ENCODE measurements at places on chromosomes 3 and 15.

GRCh38 chr15:63602595-63602994, 5.4 kb downstream of the FBXL22 start:
- DNase-seq, result no peak

- no peak for DNase-seq
These were observed 5.3 kb downstream of the SNX22 start for GRCh38 chr15:64156652-64157331.

DNA sequence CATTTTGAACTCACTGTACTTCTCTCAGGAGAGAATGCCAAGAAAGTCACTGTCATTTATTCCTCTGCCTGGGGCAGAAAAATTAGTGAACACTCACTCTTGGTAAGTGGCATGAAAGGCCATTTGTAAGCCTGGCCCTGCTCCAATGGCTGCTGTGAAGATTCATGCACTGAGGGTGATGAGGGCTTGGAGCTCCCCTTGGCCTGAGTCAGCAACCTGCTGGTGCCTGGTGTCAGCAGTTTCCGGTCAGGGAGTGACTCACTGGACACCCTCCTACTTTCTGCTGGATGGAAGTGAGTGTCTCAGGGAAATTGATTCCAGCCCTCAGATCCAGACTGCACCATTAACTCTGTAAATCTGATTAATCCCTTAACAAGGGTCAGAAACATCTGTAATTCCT, 37.6 kb downstream of the TRA2B start:
- DNase-seq, result peak; percentile 21

DNA sequence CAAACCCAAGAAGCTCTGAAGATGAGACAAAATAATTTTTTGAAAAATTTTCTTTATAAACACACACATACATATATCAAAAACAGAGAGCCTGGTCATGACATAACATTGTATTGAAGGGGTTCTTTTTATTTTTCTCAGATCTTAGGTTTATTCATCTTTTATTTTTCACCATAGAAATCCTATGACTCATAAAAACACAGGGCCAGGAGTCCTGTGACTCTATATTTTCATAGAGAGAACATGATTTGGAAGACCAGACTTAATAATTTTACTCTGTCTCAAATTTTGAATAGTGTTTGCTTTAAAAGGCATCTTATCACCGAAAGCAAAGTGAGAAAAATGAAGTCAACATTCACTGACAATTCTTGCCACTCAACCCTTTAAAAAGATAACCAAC, 57.7 kb downstream of the SUCNR1 start:
- no peak for DNase-seq

DNA sequence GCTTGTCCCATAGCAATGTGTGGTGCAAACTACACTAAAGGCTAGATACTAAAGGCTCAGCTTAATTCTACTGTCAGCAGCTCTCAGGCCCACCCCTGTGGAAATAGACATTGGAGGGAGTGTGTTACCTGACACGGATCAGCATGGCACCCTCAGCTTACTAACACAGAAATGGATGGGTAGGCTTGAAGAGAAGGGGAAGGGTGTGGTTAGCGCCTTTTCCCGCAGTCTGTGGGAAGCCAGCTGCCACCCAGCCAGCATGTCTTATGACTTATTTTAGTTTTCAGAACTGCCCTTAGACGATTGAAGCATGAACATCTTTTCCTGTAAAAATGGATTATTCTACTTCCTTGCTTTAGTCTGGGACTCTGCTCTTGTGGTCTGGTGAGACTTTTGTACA, 25.8 kb upstream of the ADPGK start:
- DNase-seq, result no peak

DNA sequence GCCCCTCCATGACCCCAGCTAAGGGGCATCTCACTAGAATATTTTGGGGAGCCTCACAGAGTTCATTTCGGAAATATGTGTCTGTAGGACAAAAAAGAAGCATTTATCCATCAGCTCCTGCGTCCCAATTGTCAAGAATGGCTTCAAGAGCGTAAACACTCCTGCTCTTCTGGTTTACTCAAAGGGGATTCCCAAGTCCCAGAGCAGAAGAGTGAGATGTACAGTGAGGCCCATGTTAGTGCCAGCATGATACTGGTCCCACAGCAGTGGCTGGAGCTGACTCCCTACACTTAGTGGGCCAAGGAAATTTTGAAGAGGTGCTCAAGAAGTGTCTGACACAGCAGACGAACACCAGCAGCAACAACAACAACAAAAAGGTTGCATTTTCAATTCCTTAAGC, 34.9 kb upstream of the ARL8B start:
- DNase-seq, result no peak

- no peak for DNase-seq
These were observed 123.1 kb downstream of the OPA1 start for GRCh38 chr3:193716150-193716549.

DNA sequence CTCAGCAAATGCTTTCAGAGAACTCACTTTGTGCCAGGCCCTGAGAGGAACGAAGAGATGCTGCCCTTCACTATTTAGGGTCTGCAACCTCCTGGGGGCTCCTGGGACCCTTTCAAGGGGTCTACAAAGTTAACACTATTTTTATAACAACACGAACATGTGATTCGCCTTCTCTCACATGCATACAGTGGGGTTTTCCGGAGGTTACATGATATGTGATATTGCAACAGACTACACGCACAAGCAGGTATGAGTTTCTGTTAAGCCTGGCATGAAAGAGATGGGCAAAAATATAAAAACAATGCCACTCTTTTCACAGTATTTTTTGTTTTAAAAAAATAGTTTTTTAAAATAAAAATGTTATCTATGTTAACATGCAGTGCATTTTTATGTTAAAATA, 10.3 kb downstream of the STARD5 start:
- DNase-seq, result no peak

GRCh38 chr3:4568841-4569240, 75.7 kb downstream of the ITPR1 start:
- DNase-seq, result no peak

DNA sequence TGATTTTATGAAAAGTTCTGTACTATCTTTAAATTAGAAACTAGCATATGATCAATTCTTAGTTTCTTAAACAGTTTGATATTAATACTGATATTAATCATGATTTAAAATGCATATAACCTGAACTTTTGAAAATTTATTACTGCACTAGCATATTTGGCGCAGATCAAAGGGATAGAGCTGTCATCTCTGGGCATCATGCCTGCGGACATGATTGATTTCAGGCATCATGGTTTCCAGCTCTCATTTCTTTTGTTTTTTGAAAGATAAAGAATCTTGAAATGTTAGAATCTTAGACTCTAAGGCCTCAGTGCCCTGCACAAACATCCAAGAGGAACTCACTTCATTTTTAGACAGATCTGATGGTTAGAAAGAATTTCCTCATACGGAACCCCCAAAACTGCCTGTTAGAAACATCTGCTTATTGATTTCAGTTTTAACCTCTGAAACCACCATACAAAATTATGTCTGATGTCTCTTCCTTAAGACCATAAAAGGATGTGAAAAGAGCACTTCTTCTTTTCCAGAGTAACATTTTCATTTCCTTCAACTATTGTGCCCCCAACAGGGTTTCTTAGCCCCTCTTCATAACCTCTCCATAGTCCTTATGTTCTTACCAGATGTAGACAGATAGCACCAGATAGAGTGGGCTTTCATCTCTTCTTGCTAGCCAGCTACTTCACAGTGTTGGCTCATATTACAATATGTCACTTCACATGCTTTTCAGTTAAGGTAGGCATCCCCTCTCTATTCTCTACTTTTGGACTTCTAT, 110.8 kb downstream of the BBX start:
- peak; percentile 21 for DNase-seq

DNA sequence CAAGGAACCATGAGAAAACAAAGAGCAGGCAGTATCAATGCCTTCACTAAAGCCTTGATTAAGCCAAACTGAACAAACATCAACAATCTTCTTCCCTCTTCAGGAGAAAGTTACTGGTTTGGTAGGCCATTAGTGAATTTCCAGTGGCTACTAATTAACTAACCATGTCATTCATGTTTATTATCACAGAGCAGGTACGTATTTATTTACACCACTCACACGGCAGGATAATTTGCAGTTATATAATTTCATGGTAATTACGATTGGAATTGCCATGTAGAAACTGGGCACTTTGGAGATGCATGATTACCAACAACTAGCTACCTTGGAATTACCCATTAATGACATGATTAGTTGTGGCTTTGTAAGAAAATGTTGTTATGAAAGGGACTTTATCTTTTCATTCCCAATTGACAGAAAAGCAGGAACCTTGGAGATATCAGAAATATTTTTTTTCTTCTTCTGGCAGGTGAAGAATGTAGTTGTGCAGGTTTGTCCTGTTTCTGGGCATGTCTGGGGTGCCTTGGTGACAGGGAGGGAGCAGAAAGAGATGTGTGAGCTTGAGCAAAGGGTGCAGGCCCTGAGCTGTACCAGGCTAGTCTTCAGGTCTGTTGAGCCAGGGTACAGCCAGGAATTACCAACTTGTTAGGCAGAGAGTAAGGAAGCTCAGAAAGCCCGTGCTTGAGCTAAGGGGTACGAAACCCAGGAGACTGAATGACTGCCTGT, 310.7 kb downstream of the RORA start:
- DNase-seq, result no peak

DNA sequence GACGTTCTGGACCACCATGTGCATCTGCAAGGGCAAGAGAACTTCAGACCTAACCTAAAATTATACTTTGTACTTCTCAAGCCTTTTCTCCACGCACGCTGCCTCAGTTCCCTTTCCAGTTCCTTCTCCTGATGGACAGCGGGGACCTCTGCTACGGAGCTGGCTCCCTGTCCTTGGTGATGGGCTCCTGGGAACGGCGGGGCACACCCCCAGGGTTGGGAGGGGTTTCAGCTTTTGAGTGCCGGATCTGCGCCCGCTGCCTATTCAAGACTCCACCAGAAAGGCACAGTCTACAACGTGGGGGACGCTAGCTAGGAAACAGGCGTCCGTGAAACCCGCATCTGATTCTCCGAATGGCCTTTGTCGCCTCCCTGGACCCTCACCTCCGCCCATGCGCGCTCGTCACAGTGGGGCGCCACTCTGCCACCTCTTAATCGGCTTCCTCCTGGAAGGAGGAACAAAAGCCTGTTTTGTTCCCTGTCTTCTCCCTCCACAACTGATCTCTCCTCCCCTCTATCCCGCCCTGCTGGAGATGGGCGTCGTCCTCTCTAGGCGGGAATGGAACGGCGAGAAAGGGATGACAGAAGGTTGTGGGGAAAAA, 2.2 kb downstream of the GPR149 start:
- no peak for DNase-seq

GRCh38 chr3:194504861-194505260, 18.1 kb upstream of the ATP13A3 start:
- DNase-seq, result no peak

DNA sequence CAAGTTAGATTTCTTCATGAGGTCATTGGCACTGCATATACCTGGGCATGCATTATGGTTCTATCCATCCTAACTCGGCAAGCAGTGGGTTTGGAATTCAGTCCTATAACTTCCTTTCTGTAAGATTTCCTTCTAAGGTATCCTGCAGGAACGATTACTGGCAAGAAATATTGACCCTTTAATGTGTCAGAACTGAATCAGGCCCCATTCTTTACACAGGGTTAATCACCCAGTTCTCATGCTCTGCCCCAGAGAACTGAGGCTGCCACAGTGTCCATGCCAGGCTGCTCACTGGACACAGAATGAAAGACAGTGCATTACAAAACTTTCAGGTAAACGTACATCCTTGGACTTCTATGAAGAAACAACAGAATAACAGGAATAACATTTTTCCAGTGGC, 108.9 kb downstream of the RPL22L1 start:
- no peak for DNase-seq

DNA sequence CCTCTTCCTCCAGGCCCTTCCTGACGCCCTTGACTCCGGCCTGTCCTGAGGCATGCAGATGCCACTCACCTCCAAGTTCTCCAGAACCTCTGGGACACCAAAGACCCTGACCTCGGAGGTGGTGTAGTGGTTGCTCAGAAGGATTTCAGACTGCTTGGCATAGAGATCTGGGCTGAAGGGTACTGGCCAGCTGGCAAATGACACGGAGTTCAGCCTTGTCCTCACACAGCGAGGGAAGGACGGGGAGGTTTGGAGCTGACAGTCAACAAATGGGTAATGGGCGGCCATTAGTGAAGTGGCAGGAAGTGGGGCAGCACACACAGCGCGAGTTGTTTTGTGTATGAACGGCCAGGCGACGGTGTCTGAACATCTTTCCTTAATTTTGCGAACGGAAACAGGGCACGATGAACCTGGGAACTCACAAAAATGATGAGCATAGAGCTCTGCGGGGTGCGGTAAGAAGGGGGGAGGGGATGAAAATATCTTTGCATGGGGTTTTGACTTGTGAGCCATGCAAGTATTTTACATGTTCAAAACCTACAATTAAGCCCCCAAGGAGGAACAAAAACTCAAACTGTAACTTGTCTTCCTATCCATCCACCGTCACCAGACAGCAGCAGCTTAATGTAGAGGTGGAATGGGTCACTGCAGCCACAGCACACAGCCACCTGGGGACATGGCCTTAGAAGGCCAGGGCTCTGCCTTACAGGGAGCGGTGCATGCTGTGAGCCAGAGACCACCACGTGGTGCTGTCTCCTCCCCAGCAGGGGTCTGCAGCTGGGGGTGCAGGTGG, 43.6 kb upstream of the RPL32 start:
- DNase-seq, result no peak

GRCh38 chr3:58034738-58035523, 26.7 kb downstream of the FLNB start:
- peak; percentile 66 for DNase-seq

DNA sequence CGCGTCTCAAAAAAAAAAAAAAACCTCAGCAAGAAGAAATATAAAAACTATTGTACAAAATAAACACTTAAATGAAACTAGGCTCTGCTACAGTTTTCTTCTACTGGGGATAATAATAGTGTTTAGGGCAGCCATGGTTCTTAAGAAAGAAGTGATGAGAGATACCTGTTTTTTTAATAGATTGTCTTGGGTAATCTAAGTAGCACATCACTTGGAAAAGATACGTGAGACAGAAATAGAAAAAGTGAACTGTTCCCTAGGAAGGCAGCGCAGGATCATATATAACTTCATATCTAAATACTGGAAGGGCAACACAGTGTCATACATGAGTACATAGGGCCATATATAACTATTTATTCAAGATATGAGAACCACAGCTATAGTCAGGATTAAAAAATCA, 11.9 kb downstream of the GOLGB1 start:
- no peak for DNase-seq

GRCh38 chr3:156892701-156893100, 66.5 kb downstream of the LEKR1 start:
- DNase-seq, result no peak

Measured in activated CD4-positive, alpha-beta T cell treated with anti-CD3 and anti-CD28 coated beads for 36 hours (primary cell).